ENCODE measurements at places on chromosomes 13 and 19.

DNA sequence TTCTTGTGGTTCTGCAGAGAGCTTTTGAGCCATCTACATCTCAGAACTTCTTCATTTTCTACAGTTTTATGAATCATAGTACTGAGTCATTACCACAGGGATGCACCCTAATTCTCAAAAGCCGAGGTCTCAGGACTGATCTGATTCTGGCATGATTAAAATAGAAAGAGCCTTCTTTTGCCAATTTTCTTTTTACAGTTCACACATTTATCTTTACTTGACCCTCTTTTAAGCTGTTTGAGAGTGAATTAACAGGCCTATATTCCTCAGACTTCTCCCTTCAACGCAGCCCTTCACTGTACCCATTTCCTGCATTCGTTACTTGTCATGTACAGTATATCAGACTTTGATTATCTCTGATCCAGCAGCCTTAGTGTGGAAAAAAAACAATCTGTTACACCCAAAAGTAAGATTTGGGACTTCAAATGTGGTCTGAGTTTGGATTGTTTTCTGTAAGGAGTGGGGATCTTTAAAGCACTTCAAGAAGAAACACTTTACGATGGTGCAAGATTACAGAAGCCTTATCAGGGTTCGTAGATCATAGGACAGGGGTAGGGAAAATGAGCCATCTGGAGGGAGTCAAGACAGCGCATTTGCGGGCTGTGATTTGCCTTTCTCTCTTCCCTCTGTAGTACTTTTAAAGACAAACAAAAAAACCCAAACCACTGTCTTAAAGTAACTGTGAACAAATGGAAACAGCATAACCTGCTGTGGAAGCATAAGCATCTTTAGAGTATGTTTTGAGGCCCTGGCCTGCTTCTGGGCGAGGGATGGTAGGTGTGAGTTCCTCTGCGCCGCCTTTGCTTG is 15.3 kb upstream of the GPR183 start:
- no peak for DNase-seq

DNA sequence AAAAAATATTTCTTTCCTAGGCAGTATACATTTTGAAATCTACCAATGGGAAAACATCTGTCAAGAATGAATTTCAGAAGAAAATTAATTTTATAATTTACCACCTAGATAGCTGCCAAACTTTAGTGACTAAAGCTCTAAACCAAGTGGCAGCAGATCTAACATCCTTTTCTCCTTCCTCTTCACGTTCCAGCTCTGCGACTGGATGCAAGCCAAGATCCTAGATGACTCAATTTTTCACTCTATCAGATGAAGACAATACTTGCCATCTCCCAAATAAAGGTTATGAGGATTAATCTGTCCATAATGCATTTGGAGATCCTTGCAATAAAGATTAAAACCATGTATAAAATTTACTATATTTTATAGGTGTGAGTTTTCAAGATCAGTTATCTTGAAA is 66.7 kb upstream of the MIR17HG start:
- no peak for DNase-seq

- DNase-seq = no peak
Measured at GRCh38 chr19:29482855-29483640, 42.7 kb upstream of the VSTM2B start.

GRCh38 chr19:3608750-3609322 is 2.2 kb upstream of the TBXA2R start:
- DNase-seq = no peak

DNA sequence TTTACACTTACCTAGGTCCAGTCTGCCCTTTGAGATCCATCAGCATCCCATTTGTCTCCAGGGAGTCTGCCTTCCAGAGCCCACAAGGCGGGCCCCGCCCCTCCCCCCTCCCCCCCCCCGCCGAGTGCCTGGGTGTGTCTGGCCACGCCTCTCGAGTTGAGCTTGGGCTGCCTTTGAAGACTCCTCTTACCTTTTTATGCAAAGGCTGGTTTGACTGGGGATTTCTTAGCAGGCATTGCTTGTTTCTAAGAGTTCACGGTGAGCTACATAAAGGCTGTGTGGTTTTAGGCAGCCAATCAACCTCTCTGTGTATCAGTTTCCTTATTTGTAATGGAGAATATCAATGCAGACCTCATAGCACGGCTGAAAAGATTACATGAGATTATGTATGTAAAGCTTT is 11.3 kb downstream of the GPR12 start:
- no peak for DNase-seq

GRCh38 chr19:19540064-19540714 is 2.1 kb downstream of the CILP2 start:
- peak; percentile 52 for DNase-seq

- DNase-seq = no peak
Measured at GRCh38 chr13:43942286-43942685, 62.6 kb downstream of the LACC1 start.

GRCh38 chr19:38101723-38102122 is 122.3 kb downstream of the DPF1 start:
- no peak for DNase-seq

- no peak for DNase-seq
Measured at GRCh38 chr13:101917475-101917810, 465.0 kb downstream of the ITGBL1 start.

GRCh38 chr19:10803252-10803651 is 32.8 kb downstream of the TMED1 start:
- no peak for DNase-seq

- no peak for DNase-seq
Measured at GRCh38 chr13:32409561-32410421, 18.1 kb downstream of the N4BP2L1 start.

- no peak for DNase-seq
Measured at GRCh38 chr13:110264685-110265275, 42.2 kb downstream of the COL4A1 start.

DNA sequence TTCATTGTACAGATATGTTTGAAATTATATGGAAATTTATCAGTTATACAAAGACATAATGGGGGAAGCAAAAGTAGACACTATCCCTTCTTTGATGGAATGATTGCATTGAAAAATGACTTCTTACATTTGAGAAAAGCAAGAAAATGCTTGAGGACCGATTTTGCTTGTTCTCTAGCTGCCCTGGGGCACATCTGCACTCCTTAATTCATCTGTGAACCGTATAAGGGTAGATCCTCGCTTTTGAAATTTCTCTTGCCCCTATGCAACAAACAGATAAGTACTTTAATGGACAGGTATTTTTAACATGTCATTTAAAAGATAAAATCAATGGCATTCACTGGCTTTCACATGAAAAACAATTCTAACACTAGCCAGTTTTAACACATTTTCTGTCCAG is 13.5 kb upstream of the MLNR start:
- DNase-seq = no peak

DNA sequence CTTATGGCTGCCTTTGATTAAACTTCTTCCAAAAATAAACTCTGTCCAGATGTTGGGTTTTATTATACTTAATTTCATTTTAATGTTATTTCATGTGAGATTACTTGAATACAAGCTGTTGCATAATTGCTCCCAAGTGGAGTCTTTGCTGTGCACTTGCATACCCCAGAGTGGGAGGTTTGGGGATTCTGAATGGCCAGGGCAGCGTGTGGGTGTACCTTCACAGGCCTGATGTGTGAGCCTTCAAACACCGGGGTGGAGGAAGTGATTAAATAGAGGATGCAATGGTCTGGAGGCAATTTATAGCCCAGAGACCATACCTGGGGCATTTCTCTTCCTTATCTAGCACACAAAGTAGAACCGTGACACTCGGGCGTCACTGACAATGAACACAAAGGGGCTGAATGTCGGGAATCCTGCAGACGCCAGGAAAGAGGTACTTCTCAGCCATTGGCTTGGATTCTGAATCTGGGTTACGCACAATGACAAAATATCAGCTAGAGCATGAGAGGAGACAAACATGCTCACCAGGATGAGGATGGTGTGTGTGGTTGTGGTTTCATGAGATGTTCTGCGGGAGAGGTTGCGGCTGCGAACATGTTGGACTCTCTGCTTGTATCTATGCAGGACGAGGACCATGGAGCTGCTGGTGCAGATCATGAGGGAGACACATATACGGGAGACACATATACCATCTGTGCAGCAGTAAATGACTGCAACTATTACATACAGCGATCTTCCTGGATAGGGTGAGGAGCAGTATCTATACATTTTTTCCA is 7.1 kb upstream of the LILRA5 start:
- DNase-seq = no peak

GRCh38 chr13:42959615-42960014 is 32.4 kb downstream of the EPSTI1 start:
- no peak for DNase-seq

DNA sequence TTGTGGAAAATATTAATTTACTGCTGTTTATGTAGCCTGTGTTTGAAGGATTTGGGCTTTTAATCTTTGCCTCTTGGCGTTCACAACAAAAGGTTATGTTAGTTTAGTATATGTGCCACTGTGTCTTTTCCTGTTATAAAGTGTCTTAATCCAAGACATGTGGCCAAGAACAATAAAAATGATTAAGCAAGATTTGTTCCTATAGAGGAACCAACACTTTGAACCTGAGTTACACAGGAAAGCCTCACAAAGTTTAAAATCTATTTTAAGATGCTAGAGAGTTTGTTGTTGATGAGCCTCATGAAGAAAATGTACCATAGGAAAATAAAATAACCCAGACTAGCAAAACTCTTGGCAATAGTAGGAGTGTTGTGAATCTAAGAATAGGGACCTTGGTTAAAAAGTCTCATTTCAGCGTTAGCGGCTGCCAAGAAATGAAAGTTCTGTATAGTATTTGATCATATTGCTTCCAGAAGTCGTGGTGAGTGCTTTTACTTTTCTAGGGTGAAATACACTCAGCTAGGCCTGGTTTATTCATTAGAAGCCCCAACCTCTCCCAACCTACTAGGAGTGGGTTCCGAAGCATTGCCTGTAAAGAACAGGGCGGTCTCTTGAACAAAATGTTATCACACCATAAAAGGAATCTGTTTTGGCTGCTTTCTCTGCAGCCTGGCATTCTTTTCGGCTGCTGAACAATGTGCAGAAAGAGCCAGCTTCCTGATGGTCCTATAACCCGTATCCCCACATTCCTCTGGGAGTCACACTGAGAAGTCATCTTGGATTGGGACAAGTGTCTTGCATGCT is 102.6 kb downstream of the LRCH1 start:
- no peak for DNase-seq

DNA sequence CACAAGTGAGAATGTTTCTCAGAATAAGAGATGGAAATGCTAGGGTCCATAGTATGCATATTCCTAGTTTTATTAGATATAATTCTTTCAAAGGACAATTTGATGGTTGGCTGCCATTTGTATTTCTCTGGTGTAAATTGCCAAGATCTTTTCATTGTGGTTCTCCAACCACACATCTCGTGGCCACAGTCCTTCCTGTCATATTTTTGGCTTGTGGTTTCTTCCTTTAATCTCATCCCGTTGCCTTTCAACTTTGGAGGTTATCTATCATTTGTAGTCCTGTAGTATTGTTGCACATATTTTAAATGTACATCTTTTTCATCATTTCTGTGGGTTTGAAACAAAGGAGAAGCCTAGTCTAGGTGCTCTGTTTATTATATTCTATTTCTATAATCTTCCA is 61.2 kb downstream of the WASF3 start:
- no peak for DNase-seq

DNA sequence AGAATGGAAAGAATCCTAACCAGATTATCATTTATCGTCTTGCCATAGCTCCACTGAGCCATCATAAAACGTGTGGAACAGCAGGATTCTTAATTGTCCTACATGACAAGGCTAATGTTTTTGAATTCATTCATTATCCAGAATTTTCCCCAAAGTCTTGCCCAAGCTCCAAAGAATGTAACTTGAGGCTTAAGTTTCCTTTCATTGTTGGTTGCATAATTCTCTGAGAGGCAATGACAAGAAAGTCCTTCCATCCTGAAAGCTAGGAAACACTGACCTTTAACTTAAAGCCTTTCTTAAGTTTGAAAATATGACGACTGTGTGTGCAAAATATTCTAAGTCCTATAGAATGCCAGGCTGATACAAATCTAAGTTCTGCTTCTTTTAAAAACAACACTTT is 546.1 kb downstream of the SUCLA2 start:
- no peak for DNase-seq

DNA sequence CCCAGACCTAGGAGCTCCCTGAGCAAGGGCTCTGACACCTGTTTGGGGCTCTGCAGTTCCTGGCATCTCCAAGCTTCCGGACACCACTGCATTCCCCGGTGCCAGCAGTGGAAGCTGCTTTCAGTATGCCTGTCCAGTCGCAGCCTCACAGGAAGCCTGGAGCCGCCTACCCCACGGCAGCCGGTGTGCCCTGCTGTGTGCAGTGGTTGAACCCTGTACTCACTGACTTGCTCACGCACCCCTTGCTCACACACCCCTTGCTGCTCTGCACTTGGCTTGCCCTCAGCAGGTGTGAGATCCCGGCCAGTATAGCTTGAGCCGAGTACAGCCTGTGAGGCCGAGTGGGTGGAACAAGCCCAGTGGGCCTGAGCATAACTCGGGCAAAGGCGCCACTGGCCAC is 70.3 kb downstream of the PIBF1 start:
- DNase-seq = no peak

- no peak for DNase-seq
Measured at GRCh38 chr13:97112446-97113152, 109.5 kb upstream of the MBNL2 start.

- no peak for DNase-seq
Measured at GRCh38 chr13:40191186-40191980, 475.1 kb downstream of the FOXO1 start.

DNA sequence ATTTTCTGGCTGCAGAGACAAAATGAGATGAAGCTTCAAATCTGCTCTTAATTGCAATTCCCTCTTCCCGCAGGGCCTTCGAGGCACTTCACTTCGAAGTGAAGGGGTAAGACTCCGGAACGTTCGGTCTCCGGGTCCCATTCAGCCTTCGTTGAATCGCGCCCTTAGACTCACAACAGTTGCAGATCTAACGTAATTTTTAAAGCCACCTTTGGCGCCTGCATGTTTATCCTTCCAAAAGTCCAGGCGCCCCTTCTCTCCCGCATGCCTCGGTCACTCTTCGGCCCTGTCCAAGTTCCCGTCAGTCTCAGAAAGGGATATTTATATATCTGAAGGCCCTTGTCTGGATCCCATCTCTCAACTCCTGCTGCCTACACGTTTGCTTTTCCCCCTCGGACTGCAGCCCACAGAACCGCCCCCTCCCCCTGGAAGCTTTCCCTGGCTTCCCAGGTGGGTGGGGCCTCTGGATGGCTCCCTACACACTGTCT is 915 bp upstream of the KCTD12 start:
- DNase-seq = no peak

- DNase-seq = no peak
Measured at GRCh38 chr13:112905990-112906641, 62.9 kb upstream of the MCF2L start.

Measured in stimulated activated CD4-positive, alpha-beta T cell treated with anti-CD3 and anti-CD28 coated beads, Interleukin-1b, Interleukin-23, amount 100 ng/mL, for 1 hour (primary cell).